ENCODE measurements at places on chromosomes 16 and 17.

- DNase-seq, result no peak
Observed at GRCh38 chr17:65287040-65287439, 149.9 kb downstream of the RGS9 start.

GRCh38 chr17:82544431-82545070, 25.0 kb downstream of the FOXK2 start:
- no peak for DNase-seq

GRCh38 chr17:67818110-67819002, 6.9 kb upstream of the BPTF start:
- DNase-seq, result no peak

DNA sequence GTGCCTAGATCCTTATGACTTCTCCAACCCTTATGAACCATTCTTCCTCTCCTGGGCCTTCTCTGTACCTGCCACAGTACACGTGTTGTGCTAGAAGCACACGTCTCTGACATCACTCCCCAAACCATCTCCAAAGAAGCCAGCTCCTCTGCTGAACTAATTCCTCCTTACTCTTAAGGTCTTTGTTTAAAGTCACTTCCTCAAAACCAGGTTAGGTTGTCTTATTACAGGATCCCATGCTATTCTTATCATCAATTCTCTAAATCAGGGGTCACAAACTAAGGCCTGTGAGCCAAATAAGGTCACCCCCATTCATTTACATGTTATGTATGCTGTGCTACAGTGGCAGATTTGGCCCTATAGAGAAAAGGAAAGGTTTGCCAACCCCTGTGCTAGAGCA, 4.0 kb downstream of the SUPT6H start:
- DNase-seq, result no peak

DNA sequence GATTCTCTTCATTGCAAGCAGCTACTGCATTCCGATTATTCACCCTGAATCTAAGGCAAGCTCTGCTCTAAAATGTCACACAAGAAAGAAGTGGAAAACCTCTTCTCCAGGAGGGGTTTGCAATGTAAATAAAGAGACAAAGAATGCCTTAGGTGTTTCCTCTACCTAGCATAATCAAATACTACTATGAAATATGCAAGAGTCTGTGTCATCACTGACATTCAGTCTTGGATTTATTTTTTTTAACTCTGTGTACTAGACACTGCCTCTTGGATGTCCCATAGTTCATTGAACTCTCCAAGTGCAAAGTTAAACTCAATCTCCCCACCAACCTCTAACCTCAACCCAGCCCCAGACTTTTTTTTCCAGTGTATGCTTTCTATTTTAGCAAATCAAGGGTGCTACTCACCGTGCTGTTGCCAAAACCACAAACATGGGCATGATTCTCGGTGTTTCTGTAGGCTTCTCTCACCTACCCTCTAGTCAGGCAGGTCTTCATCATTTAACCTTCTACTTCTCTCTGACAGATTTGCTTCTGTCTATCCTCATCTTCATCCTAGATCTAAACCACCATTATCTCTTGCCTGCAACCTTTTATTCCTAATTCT, 329.1 kb downstream of the CDH13 start:
- no peak for DNase-seq

- no peak for DNase-seq
Observed at GRCh38 chr17:77437017-77437416, 296.2 kb downstream of the SEC14L1 start.

DNA sequence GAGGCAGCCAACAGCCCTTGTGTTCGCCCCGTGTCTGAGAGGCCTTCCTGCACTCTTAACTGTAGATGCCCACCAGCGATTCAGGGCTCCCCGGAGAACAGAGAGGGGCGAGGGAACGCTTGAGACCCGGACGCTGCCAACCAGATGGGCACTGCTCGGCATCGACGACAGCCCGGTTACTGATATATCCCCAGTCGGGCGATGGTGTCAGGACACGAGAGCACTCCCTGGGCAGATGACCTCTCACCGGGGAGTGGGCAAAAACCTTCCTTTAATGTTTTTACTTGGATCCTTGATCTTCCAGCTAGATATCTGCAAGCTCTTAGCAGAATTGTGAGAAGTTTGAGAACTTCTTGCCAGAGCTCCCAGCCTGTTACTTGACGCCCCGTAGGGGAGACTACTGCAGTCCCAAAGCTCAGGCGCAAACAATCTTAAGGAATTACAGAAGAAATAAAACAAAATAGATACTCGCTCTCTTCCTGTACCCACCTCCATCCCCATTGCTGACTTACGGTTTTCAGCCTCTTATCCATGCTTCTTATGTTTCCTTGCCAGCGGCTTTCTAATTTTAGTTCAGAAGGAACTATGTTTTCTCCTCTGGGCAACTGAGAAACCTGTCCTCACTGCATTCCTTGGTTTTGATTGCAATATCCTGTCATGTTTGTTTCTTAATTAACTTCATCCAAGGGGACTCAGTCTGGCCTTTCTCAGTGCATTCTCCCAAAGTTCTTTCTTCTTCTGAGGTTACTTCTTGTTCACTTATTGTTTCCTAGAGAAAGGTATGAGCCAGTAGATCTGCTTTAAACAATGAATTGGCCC, 845 bp downstream of the SP2 start:
- DNase-seq, result no peak

DNA sequence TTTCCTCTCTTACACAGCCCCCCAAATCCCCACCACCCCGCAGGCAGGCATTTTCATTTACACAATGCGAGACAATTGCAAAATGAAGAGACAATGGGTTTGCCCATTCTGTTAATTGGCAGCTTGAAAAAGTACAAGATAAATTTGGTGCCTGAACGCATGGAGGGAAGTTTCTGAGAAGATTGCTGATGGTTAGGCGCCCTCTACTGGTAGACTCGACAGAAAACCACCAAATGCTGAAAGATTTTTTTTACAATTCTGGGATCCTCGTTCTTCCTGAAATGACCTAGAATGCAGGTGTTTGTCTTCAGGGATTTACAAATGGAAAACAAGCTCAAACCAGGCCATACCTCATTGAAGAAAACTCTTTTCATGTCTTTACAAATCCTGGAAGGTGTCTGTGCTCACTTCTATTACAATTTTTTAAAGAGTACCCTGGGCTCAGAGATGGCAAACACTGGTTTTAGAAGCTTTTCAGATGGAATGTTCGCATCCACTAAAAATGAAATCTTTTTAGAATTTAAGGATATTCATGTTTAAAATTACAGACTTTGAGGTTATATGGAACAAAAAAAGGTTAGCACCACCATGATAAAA, 338.5 kb downstream of the PMP22 start:
- DNase-seq, result no peak

DNA sequence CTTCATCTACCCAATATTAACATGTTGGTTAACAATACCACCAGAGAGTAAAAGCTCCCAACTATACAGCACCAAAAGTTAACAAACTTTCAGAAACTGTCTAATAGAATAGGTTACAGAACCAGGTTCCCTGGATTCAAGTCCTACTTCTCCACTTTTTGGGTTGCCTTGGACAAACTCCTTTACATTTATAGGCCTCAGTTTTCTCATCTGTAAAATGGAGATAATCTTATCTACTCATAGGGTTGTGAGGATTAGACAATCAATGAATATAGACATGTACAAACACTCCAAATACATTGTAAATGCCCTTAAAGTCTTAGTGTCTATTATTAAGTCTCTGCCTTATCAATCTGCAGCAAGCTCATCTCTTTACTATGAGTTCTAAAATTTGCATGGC, 435.2 kb downstream of the ZFHX3 start:
- no peak for DNase-seq

DNA sequence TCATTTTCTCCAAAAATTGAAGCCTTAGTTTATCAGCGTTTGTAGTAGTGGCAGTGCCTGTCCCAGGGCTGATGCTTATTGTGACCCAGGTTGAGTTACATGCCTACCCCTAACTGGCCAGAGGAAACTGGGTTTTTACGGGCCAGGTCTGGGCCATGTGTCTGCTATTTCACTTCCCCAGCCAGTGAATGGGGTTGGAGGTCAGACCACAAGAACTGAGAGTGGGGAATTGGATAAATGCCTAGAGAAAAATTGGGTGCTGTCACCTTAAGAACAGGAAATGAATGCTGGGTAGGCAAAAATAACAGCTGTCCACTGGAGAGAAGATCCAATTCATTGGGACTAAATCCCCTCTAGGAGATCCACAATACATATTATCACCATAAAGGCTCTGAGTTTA, 5.2 kb downstream of the ADPRM start:
- DNase-seq, result no peak

GRCh38 chr17:1147664-1148063, 32.1 kb downstream of the ABR start:
- no peak for DNase-seq

DNA sequence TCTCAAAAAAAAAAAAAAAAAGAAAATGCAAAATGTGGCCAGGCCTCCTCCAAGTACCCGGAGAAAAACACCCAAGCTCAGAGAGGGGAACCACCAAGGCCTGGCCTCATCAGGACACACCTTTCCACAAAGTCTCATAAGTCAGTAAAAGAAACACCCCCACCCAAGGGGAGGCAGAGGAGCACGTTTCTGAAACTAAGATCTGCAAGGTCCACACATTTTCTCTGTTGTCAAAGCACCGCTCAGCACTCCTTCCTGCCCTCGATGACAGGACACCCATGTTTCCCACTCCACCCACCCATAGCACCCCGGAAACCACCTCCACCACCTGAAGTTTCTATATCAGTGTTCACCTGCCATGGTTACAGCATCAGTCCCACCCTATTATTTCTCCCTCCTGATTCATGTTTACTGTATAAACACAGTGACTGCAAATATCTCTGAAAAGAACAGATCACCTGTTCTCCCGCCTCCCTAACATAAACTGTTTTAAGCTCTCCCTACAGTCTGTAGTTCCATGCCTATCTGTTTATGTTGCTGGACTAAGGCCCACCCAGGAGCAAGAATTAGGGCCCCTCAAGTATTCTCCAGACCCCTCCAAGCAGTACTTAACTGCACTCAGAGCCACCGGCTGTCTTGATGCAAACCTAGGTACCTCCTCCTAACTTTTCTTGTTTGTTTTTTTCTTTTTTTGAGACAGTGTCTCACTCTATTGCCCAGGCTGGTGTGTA, 2.0 kb downstream of the CORO7 start:
- no peak for DNase-seq

GRCh38 chr17:39131616-39132015, 19.8 kb downstream of the PLXDC1 start:
- DNase-seq, result no peak

GRCh38 chr16:56738221-56738620, 8.3 kb downstream of the NUP93 start:
- no peak for DNase-seq

DNA sequence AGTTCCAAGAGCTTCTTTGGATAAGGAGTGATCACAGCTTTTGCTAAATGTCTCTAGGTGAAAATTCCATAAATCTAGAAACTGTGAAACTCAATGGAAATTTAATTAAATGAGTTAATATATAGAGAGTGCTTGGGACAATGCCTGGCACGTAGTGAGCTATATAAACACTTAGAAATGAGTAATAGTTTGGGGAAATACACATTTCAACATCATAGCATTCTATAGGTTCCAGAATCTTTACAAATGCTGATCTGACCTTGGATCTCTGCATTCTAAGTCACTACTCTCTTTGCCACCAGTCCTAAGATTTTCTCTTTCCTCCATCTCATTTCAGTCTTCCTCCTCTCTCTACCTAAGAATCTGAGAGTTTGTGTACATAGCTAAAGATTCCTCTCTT, 175.6 kb downstream of the SOX9 start:
- DNase-seq, result no peak

GRCh38 chr16:85655216-85656129, 33.3 kb downstream of the GINS2 start:
- DNase-seq, result no peak

DNA sequence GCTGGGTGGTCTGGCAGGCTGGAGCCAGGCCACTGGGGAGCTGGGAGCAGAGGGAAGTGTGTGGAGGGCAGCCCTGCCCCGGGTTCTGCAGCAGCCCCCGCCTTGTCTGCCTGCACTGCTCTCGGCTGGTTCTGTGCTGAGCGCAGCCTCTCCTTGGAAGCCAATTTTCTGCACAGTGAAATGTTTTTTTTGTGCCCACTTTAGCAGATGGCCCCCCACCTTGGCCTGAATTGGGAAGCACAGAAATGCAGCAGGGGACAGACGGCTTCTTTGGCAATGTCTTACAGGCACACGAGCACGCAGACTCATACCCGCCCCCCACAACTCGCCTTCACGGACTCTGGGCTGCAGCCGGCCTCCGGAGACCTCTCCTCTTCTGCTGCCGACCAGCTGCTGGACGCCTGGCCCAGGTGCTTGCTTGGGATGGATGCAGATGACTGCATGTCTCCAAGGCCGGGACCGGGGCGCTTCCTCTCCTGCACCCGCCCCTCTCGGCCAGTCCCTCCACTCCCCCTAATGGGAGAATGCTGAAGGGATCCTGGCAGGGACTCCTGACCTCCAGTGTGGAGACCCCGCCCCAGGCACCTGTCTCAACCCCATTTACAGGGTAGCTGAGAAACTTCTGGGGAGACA, 14.8 kb downstream of the NPTX1 start:
- DNase-seq, result no peak

DNA sequence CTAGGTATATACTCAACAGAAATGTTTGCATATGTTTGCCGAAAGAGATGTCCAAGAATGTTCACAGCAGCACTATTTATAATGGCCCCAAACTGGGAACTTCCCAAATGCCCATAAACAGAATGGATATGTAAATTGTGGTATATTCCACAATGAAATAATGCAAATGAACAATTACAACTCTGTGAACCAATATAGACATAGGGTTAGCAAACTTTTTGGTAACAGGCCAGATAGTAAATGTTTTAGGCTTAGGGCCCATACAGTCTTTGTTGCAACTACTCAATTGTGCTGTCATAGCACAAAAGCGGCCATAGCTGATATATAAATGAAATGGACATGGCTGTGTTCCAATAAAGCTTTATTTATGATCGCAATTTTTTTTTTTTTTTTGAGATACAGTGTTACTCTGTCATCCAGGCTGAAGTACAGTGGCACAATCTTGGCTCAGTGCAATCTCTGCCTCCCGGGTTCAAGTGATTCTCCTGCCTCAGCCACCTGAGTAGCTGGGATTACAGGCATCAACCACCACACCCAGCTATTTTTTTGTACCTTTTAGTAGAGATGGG, 16.5 kb downstream of the XYLT1 start:
- no peak for DNase-seq

DNA sequence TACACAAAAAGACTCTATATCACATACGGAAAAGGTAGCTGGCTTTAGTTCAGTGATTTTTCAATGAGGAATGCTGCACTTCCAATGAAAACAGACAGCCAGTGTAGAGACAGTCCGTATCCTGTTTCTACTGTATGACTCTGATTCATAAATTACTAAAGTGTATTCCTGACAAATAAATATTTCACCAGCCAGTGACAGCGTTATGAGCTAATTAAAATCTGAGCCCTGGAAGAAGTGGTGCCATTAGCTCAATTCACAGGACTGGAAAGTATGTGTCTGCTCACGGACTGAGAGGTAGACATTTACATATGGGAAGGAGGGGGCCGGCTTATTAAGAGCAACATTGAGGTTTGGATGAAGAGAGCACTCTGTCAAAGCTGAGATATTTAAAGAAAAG, 207.9 kb upstream of the RBFOX1 start:
- no peak for DNase-seq

DNA sequence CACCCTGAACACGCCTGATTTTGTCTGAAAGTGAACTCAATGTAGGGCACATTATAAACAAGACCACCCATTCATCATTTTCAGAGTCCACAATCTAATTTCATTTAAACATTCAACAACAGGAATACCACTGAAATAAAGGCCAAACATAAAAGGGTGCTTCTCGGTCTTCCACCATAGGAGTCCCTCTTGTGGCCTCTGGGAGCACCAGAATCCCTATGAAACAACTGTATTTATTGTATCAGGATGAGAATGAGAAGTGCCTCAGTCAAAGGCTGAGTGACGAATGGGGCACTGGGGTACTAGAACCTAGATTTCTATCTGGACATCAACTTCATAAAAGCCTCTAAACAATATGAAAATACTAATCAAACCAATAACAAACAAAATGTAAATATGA, 40.4 kb downstream of the NXPH3 start:
- DNase-seq, result no peak

All from esophagus squamous epithelium (tissue), 5 donors.